ENCODE measurements at places on chromosomes 4 and X.

GRCh38 chr4:80507507-80507906 lies 172.0 kb downstream of the CFAP299 start:
- no peak for DNase-seq

GRCh38 chr4:125620066-125620860 lies 305.5 kb downstream of the FAT4 start:
- DNase-seq = no peak

DNA sequence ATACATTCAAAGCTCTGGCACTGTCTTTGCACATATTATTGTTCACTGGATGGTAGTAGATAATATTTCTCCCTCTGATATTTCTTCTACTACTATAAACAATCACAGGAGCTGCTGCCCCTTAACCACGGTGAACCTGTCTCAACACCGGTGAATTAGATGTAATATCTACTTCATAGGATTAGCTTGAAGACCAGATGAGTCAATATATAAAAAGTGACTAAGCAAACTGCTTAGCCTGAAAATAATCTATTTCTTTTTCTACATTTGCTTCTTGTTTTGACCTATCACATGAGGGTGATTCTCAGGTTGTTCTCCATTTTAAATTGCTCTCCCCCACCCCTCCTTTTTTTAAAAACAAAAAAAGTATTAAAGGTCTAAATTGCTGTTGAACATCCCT lies 645.5 kb downstream of the ANKRD50 start:
- DNase-seq = no peak

- no peak for DNase-seq
These were observed 3.6 kb downstream of the MECP2 start for GRCh38 chrX:154093965-154094364.

DNA sequence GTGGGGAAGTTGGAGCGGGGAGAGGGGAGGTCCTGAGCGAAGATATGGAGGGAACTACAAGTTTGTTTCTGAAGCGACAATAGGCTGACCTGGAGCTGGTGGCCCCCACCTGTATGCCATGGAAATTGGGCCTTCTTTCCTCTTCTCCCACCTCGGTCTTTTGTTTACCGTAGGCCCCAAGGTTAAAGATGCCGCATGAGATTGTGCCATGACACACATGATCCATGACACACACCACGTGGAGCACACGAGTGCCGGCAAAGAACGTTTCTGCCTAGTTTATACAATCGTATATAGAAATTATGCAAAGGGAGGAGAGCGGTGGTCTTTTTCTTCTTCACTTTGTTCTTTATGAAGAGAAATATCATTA lies 408 bp downstream of the TMEM33 start:
- no peak for DNase-seq

DNA sequence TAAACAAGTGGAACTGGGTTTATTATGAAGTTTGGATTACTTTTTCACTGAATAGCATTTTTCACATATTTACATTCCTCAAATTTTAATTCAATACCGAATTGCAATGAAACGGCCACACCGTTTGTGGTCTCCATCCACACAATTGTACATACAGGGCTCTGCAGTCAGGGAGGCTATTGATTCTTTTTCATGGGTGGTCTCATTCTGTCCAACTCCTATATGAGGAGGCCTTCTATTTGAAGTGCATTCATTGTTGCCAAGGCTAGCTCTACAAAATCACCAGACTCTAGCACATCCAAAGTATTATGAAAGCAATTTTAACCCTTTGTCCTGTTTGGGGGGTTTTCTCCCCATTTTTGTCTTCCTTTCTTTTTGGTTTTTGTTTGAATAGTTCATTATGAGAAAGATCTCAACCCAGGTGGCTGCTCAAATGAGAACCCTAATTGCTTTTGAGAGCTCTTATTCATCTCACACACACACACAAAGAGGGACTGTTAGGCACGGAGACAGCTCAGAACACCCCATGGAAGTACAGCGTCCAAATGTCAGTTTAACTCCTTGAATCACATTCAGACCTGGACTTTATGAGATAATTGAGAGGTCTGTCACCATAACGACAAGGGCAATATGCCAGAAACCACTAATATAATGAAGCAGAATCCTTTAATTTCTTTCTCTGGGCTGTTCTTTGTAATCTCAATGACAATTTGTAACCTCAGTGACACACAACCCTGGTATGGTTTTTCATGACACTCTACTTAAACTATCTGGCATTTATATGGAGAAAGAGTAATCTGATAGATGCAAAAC lies 79.4 kb downstream of the NLGN4X start:
- no peak for DNase-seq

- DNase-seq = no peak
These were observed 109.2 kb downstream of the DCTD start for GRCh38 chr4:182807767-182808548.

- no peak for DNase-seq
These were observed 6.9 kb downstream of the MOB1B start for GRCh38 chr4:70908993-70909556.

- DNase-seq = no peak
These were observed 36.7 kb upstream of the EDA2R start for GRCh38 chrX:66675541-66675940.

GRCh38 chr4:153246446-153247115 lies 42.3 kb downstream of the TRIM2 start:
- DNase-seq = no peak

DNA sequence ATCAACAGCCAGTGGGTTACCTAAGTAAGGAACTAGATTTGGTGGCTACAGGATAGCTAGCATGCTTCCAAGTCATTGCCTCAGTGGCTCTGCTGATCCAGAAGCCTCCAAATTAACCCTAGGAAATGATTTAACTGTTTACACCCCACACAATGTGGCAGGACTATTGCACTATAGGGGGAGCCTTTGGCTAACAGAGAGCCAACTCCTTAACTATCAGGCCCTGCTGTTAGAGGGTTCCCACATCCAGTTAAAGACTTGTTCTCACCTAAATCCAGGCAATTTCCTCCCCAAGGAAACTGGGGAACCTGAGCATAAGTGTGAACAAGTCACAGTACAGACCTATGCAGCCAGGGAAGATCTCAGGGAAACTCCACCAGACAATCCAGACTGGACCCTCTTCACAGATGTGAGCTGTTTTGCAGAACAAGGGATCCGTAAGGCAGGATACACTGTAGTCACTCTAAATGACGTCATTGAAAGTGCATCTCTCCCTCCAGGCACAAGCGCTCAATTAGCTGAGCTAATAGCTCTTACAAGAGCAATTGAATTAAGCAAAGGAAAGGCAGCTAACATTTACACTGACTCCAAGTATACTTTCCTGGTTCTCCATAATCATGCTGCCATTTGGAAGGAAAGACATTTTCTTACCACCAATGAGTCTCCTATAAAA lies 185.3 kb upstream of the SPOCK3 start:
- DNase-seq = no peak

GRCh38 chr4:127071443-127071842 lies 561.3 kb upstream of the INTU start:
- DNase-seq = no peak

DNA sequence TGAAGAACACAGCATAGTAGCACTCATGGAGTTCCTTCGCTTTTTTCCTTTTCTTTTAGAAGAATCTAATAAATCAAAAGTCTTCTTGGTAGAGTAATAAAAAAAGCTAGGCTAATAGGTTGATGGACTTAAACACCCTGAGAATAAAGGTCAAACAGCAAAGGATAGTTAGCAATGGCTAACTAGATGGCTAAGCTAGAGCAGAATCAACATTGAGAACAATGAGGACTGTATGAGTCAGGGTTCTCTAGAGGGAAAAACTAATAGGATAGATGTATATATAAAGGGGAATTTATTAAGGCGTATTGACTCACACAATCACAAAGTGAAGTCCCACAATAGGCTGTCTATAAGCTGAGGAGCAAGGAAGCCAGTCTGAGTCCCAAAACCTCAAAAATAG lies 550.9 kb downstream of the GLUD2 start:
- DNase-seq = no peak

DNA sequence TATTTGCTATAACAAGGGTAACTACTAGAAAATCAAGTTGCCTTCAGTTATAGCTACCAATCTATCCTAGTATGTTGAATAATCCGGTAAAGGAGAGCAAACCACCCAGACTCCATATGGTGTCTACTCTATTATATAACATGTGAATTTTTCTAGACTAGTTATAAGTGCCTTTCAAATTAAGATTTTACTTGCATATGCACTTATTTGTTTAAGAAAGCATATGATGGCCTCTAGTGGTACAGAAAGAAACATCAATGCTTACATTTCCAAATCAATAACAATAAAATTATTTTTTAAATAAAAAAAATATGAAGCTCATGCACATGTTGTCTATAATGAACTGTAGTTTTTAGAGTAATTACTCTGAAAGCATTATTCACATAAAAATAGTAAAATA lies 1516.4 kb upstream of the PABPC4L start:
- no peak for DNase-seq

GRCh38 chr4:123350191-123350544 lies 46.4 kb upstream of the SPRY1 start:
- no peak for DNase-seq

DNA sequence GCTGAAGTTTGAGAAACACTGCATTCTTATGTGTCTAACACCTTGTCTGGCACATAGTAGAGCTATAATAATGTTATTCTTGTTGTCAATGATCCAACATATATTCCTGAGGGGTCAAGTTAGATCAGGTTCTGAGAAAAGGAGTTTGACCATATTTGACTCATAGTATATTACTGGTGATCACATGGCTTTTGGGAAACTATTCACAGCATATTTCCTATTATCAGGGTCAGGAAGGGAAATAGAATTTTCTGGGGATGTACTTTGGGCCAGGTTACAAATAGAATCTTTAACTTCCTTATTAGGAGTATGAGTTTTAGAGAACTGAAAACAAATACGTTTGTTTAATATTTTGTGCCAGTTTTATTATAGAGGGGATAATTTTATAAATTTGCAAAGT lies 11.6 kb downstream of the IL15 start:
- no peak for DNase-seq

- peak; percentile 61 for DNase-seq
These were observed 17.5 kb downstream of the PTTG2 start for GRCh38 chr4:37977471-37978247.

DNA sequence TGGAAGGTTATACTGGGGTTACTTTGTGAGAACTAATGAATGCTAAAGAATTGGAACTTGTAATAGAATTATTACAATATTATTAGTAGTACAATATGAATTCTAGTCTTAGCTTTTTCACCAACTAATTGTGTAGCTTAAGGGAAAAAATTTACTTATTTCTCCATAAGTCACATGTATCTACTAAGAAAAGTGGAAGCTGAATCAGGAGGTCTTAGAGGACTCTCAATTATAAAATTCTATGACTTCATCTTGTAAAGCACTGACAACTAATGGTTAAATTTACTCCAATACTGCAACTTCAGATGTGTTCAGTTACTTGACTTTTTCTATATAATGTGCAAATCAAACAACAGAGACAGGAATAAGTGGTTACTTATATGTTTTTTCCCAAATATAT lies 899 bp upstream of the TMPRSS11D start:
- DNase-seq = no peak

DNA sequence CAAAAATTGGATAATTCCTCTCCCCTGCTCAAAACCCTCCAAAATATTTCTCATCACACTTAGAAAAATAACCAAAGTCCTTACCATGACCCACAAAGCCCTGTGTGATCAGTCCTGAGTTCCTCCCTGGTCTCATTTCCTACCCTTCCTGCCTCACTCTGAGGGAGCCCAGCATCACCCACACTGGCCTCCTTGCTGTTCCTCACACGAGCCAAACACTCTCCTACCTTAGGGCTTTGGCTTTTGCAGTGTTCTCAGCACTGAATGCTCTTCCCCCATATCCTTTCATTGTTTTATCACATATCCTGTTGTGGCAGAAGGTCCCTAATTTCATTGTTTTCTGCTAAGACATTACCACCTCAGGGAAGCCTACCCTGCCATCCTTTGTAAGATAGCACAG lies 12.2 kb downstream of the MGAT4D start:
- DNase-seq = no peak

GRCh38 chr4:157992948-157993839 lies 179.6 kb downstream of the GASK1B start:
- DNase-seq = no peak

- no peak for DNase-seq
These were observed 850.9 kb downstream of the FAM133A start for GRCh38 chrX:94524867-94525266.

GRCh38 chrX:79371640-79372039 lies 4.5 kb upstream of the ITM2A start:
- DNase-seq = no peak

DNA sequence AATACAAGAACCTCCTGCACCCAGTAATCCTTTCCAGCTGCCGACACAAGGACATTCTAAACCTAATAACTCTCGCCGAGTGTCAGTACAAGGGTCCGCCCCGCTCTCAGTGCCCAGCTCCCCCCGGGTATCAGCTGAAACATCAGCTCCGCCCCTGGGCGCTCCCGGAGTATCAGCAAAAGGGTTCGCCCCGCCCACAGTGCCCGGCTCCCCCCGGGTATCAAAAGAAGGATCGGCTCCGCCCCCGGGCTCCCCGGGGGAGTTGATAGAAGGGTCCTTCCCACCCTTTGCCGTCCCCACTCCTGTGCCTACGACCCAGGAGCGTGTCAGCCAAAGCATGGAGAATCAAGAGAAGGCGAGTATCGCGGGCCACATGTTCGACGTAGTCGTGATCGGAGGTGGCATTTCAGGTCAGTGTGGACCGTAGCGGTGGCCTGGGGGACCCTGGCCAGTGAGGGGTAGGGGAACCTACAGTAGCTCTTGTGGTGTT lies at the start of gene MAOA:
Gene MAOA, plus strand, starts transcription at position 295 of the 490 bp plus-strand sequence. Its CDS starts 43 bp downstream, at position 338.
- no peak for DNase-seq

DNA sequence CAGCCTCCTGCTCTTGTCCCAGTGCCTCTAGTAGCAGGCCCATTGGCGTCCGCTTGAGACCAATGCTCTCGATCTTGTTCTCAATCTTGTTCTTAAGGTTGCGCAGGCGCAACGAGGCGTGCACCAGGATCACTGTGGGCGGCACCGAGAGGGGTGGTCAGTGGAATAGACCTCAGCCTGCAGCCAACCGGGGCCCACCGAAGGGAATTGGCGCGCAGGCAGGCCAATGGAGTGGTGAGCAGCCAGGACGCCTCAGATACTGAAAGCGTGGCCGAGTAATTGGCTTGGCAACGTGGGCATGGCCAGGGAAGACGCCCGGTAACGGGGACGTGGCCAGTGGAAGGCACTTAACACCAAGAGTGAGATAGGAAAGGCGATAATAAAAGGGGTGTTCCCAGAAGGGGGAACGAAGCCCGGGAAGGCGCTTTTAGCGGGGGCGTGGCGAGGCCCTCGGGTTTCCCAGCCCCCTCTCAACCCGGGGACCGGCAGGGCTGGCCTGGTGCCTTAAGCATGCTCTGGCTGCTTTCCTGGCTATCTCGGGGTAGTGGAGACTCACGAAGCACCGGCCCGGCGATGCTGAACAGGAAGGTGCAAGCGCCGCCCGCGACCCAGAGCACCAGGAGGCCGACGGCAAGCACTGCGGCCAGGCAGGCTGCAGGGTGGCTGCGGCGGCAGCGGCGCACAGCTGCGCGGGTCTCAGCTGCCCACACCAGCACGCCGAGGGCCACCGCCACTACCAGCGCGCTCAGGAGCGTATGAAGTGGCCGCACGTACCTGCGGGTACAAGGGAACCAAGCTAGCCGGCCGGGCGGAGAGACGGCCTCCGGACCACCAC lies 1.7 kb downstream of the PRAF2 start:
- no peak for DNase-seq

All from stimulated activated CD8-positive, alpha-beta memory T cell treated with anti-CD3 and anti-CD28 coated beads, Interleukin-2, amount 100 ng/mL, for 48 hours (primary cell).